ENCODE measurements at places on chromosomes 12 and 14.

DNA sequence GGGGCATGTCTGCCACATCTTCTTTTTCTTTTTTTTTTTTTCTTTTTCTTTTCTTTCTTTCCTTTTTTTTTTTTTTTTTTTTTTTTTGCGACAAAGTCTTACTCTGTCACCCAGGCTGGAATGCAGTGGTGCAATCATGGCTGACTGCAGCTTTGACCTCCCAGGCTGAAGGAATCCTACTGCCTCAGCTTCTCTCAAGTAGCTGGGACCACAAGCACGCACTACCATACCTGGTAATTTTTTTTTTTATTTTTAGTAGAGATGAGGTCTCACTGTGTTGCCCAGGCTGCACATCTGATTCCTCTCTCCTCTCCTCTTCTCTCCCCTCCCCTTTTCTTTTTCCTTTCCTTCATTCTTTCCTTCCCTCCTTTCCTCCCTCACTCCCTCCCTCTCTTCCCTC, 18.5 kb downstream of the SLC15A5 start:
- DNase-seq, result no peak

- no peak for DNase-seq
Measured at GRCh38 chr14:68734231-68734732, 58.6 kb downstream of the ZFP36L1 start.

GRCh38 chr12:67427336-67427735, 158.2 kb downstream of the CAND1 start:
- DNase-seq, result no peak

DNA sequence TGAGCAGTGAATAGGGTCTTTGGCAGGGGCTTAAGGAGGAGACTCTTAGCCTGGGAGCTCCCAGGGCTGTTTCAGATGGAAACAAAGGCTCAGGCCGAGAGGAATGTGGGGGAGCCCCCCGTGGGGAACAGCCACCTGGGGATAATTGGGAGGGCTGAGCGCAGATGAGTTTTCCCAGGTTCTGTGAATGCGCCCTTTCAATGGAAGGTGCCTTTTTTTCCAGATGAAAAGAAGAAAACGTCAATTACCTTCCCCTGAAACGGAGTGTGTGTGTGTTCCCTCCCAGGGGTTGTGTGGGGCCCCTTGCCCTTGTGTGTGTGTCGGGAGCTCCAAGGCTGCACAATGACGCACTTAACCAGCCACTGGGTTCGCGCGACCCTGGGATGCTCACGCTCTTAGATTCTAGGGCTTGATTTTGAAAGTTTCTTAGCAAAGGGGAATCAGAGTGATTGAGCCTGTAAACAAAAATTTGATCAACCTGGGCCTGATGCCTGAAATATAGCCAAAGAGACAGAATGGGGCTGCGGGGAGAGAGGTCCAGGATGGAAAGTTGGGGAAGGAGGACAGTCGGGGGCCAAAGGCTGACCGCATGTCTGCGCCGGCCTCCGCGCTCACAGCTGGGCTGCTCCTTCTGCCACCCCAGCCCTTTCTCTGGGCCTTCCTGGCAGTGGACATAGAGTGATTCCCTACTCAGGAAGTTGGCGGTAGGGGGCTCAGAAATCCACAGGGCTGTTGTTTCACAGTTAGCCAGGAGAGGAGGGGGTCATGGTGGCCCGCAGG, 14.6 kb downstream of the MEG3 start:
- no peak for DNase-seq

DNA sequence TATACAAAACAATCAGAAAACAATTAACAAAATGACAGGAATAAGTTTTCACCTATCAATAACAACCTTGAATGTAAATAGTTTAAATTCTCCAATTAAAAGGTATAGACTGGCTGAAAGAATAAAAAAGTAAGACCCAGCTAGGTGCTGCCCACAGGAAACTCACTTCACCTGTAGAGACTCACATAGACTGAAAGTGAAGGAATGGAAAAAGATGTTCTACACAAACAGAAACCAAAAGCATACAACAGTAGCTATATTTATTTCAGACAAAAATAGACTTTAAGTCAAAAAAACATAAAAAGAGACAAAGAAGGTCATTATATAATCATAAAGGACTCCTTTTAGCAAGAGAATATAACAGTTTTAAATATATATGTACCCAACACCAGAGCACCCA, 152.4 kb upstream of the PWP1 start:
- DNase-seq, result no peak

DNA sequence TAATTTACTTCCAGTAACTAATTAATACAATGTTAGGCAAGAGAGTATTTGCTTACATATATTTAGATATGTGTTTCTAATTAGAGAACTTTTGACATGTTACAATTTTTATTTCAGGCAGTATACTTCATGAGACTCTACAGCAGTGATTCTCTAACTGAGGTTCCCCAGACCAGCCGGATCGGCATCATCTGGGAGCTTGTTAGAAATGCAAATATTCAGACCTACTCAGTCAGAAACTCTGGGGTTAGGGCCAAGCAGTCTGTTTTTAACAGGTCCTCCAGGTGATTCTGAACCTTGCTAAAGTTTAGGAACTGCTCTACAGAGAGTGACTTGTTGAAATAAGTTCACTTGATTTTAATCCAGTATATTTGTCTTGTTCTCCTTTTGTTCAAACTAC, 46.5 kb downstream of the ARID2 start:
- no peak for DNase-seq

GRCh38 chr12:31440134-31440533, 114.2 kb upstream of the SINHCAF start:
- no peak for DNase-seq

GRCh38 chr12:110317911-110318310, 36.9 kb downstream of the ATP2A2 start:
- DNase-seq, result no peak

DNA sequence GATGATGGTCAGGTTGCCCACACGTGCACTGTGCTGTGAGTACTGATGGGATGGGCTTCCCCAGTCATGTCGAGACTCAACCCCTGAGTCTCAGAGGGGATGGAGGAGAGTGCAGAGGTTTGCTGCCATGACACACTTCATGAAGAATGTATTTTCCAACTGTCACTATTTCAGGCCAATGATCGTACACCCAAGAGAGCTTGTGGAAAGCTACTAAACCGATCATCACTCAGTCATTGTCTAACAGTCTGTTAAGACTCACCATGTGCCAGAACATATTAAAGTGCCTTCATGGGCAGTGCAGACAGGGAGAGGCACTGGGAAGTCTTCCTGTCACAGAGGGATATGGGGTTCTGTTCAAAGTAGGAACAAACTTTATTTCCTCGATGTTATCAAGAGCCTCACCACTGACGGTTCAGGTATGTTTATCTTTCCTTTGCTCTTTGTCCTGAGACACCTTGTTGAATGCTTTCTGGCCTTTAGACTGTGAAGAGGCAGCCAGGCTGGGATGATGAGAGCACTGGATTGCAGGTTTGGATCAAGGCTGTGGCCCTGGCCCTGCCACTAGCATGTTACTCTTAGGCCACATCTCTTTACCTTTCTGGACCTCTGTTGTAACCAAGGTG, 41.6 kb upstream of the NTF3 start:
- DNase-seq, result no peak

DNA sequence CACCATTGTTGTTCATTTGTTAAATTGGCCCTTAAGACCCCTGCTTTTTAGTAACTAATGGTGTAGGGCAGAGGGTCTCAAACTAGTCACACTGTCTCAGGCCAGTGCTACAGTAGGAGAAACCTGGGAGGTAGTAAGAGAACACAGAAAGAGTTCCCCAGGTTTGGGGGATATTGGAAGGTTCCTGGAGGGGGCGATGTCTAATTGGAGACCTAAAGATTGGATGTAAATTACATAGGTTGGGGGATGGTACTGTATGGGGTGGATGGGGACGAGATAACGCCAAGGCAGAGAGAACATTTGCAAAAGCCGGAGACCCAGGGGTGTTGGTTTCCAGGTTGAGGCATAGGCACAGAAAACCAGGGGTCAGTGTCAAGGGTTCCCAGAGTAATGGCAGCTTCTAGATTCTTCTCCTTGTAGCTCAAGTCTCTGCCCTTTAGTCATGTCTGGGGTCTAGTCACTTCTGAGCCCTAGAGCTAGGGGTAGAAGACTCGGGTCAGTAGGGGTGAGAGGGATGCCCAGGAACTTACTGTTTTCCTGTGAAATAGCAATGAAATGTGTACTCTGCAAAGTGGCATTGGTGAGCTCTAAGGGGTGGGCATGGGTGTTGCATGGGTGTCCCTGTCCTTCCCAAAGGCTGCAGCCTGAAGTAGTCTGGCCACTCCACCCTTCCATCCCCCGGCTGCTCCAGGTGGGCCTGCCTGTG, 21.8 kb downstream of the PLEKHG3 start:
- no peak for DNase-seq
